ENCODE measurements at places on chromosomes 5 and 9. TPM values are rescaled to one million over a fixed set of nuclear protein-coding genes. Genes with fewer than 3 reads are reported as not detected.

ACOT12 gene
- total RNA-seq = not detected

ZNF618 gene
- 114 TPM for total RNA-seq

KLF4 gene
- 72.1 TPM for total RNA-seq

NEURL1B gene
- 11.4 TPM for total RNA-seq

GRCh38 chr5:133902511-133903118, 65.8 kb downstream of the C5orf15 start:
- no peaks in the 10 kb centered on the region for H3K36me3 ChIP-seq
- peaks cover 15% of the 10 kb centered on the region for H3K27me3 ChIP-seq
- peak overlapping the region; percentile 52 for H3K4me3 ChIP-seq
- peak overlapping the region; percentile 95 for H3K27ac ChIP-seq
- DNase-seq = peak; percentile 78

DNA sequence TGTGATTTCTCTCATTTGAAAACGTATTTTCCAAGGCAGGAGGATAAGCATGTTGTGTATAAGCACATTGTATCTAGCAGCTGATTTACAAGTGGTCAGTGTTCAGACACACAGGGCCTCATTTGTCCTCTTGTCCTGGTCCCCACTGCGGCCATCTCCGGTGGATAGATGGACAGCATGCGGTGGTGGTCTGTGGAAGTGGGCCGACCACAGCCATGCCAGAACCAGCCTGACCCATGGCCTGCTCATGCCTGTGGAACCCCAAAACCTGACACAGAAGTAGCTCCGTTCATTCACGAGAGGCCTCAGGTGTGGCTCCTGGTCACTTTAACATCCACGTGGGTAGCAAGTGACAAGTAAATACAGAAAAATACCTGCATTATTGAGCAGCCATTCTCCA, 14.6 kb downstream of the IRX2 start:
- peaks cover 7% of the 10 kb centered on the region for H3K4me1 ChIP-seq
- H3K36me3 ChIP-seq = peaks cover 14% of the 10 kb centered on the region

DNA sequence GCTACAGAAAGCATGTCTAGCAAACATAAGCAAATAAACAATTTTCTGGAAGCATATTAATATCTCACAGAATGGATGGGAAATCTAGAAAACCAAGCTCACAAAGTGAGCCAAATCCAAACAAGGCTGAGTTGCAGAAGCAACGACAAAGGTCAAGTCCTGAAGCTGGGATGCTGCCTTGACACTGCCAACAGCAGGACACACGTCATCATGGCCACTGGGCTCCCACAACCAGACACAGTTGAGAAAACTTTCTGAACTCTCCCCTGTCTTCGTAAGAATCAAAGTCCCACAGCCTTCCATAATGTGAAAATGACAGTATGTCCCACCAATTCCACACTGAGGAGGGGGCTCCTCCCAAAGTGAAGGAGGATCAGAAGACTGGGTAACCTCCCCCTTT, 37.6 kb downstream of the EPB41L4A start:
- peaks cover 57% of the 10 kb centered on the region for H3K4me1 ChIP-seq
- H3K4me3 ChIP-seq = no peak overlapping the region
- DNase-seq = no peak
- no peaks in the 10 kb centered on the region for H3K36me3 ChIP-seq
- H3K27ac ChIP-seq = no peak overlapping the region
- no peaks in the 10 kb centered on the region for H3K27me3 ChIP-seq

GRCh38 chr5:93296338-93296737, 284.7 kb downstream of the NR2F1-AS1 start:
- H3K27me3 ChIP-seq = no peaks in the 10 kb centered on the region
- H3K27ac ChIP-seq = no peak overlapping the region
- H3K36me3 ChIP-seq = no peaks in the 10 kb centered on the region
- H3K4me3 ChIP-seq = no peak overlapping the region
- DNase-seq = no peak

GRCh38 chr5:155128786-155129512, 115.4 kb downstream of the KIF4B start:
- no peaks in the 10 kb centered on the region for H3K27me3 ChIP-seq
- H3K4me3 ChIP-seq = no peak overlapping the region
- no peak for DNase-seq
- no peak overlapping the region for H3K27ac ChIP-seq
- no peaks in the 10 kb centered on the region for H3K4me1 ChIP-seq
